Esophagus muscularis mucosa (tissue), 4 donors: ENCODE measurements at places on chromosomes 4 and X. TPM values are rescaled to one million over a fixed set of nuclear protein-coding genes. Genes with fewer than 3 reads are reported as not detected.

HPSE gene
- total RNA-seq: 1.5 TPM

DNA sequence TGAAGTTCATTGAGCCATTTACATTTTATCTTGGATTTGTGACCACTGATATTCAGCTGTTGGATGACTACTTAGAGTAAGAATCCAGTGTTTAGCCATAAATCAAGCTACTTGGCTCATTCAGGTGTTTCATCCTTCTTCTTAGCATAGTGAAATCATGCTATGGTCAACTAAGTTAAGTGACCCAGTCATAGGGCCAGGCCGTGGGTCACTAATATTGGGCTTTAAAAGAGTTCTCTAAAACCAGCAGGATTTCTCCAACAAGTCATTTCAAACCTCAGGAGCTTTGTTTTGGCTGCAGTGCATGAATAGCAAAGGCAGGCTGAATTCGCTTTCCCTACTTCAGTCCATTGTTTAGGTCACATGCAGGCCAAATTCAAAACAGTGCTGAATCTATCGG is 181.0 kb downstream of the MAML3 start:
- DNase-seq: no peak

DNA sequence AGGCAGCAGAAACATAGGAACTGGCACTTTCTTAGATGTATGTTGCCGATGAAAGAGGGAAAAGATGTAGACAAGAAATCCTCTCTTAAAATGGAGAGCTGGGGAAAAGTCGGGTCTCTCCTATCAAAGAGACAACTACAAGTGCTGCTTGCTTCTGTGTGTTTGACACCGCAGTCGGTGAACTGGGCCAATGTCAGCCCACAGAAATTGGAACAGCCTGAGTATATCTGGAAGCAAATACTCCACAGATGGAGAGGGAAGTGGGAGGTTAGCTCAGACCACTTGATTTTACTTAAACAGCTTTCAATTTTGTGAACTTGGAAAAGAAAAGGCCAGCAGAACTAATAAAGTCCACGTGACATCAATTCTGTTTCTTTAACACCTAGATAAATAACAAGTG is 230.9 kb upstream of the FAT1 start:
- no peak for DNase-seq

- DNase-seq: no peak
These were observed 376.7 kb downstream of the GPM6A start for GRCh38 chr4:175435381-175435783.

DNA sequence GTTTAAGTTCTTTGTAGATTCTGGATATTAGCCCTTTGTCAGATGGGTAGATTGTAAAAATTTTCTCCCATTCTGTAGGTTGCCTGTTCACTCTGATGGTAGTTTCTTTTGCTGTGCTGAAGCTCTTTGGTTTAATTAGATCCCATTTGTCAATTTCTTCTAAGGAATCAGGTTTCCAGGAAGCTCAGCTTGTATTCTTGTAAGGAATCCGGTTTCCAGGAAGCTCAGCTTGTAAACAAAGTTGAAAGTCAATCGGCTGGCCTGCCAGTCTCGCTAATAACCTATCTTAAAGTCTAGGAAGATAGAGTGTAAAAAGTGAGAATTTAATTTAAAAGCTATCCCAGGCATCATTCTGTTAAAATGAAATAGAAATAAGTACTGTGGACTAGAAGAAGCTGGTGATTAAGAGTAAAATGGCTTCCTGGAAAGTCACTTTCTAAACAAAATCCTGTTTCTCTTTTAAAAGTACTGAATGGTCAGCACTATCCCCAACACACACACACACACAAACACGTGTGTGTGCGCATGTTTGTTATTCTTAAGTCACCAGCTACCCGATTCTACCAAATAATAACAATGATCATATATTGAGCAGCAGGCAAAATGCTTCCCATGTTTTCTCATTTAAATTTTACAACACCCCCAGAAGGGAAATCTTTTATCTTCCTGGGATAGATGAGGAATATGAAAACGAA is 171.7 kb downstream of the PAPSS1 start:
- DNase-seq: no peak

TCP11X2 gene
- total RNA-seq: not detected

TEX11 gene
- not detected for total RNA-seq

- no peak for DNase-seq
These were observed 737.8 kb upstream of the FRG1 start for GRCh38 chr4:189202869-189203271.

DNA sequence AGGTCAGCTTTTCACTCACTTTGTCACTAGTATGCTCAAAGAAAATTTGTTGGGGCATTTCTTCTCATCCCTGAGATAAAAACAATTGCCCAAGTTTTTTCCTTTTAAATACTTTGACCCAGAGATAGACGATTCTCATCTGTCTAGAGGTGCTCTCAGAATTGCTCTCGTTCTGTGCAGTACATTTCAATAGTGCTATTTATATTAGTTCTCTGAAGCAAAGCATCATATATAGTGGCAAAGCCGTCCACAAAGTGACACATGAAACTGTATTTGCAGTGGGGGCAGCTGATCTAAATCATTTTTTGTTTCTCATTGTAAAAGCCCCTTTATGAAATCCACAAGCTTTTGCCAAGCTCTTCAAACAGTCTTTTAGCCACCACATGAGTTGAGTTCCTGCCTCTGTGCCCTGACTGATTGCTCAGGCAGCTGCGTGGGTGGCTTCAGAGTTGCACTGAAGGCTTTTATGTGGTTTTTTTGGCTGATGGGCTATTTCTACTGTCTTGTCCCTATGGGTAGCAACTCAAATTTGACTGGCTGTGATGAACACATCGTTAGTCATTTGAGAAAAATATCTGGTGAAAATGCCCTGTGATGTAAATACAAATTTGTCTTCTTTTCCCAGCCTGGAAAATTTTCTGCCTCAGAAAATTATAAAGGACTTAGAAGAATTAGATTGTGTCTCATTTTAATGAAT is 119.1 kb upstream of the OTUD4 start:
- DNase-seq: no peak

GLRA2 gene
- not detected for total RNA-seq

DNA sequence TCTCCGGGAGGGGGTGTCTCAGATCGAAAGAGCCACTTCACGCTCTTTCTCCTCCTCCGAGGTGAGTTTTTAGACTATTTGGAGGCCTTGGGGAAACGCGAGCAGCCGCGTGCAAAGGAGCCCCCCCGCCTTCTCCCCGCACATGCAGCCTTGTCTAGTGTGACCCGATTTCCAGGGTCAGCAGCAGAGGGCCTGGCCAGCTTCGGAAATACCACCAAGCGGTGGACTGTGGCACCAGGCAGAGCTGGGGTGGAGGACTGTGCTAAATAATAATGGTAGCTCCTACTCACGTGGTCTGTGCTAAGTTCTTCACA is 79.3 kb upstream of the BCOR start:
- DNase-seq: no peak

- DNase-seq: no peak
These were observed 206.5 kb upstream of the PDE5A start for GRCh38 chr4:119834906-119835612.

GLRB gene
- total RNA-seq: 2.0 TPM

HPGDS gene
- total RNA-seq: 1.2 TPM

GRCh38 chrX:8084006-8084405 is 87.1 kb downstream of the VCX2 start:
- no peak for DNase-seq
